ENCODE measurements at places on chromosomes 5 and 9.

DNA sequence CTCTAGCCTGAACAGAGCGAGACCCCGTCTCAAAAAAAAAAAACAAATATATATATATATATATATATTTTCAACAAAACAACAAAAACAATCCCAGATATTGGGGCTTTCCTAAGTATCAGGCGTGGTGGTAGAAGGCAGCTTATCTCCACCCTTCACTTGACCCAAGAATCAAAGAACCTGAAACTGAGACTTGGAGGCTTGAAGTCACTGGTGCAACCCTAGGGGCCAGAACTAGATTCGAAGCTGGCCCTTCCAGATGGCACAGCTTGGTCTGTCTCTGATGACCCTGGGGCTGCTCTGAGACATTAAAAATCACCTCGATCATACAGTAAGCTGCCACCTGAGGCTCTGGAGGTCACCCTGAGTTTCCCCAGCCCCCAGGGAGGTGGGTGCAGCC lies 1.3 kb upstream of the KCNMB1 start:
- DNase-seq = no peak

- DNase-seq = no peak
Measured at GRCh38 chr5:35473589-35473988, 144.1 kb upstream of the SPEF2 start.

- DNase-seq = peak; percentile 87
Measured at GRCh38 chr5:141866096-141866495, 12.1 kb downstream of the PCDH1 start.

- DNase-seq = peak; percentile 9
Measured at GRCh38 chr5:6188344-6188743, 190.0 kb downstream of the MED10 start.

DNA sequence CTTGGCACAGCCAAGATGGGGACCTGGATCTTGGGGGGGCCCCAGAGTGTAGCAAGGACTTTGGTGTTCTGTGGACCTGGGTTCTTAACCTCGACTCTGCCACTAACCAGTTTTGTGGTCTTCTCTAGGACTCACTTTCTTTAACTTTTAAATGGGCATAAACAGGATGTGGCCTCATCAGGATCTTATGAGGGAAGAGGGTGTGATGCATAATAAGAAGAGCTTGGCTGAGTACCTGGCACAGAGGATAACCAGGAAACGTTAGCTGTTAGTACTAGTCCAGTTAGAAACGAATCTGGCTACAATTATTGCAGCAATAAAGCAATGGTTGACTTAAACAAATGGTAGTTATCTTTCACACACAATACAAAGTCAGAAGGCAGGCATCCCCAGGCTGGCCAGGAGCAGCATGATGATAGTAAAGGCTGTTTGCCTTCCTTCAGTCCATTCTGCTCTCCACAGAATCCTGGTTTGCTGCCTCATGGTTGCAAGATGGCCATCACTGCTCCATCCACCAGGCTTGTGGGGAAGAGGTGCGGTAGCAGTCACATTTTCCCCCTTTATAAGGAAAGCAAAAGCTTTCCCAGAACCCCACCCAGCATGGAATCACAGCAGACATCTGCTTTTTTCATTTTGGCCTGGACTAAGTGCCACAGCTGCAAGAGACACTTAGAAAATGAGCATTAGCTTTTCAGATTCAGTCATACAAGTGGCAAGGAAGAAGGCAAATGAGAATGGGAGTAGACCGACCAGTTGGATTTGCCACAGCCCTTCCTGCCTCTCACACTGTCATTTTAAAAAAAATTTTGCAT lies 225.0 kb downstream of the AOPEP start:
- no peak for DNase-seq

DNA sequence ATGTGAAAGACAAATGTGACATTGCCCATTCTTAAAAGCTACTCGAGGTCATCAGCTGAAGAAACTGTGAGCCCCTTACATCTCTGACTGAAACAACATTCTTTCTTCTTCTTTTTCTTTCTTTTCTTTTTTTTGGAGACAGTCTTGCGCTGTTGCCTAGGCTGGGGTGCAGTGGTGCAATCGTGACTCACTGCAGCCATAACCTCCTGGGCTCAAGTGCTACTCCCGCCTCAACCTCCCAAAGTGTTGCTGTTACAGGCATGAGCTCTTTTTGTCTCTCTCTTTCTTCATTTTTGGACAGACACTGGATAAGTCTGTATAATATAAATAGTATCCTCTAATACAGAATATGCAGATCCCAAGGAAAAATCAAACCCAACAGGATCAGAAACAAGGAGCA lies 263.7 kb upstream of the KLF9 start:
- no peak for DNase-seq

- DNase-seq = no peak
Measured at GRCh38 chr5:122182491-122182921, 53.2 kb downstream of the ZNF474 start.

GRCh38 chr5:36494841-36495601 lies 111.4 kb upstream of the SLC1A3 start:
- no peak for DNase-seq

- DNase-seq = no peak
Measured at GRCh38 chr9:93207860-93208734, 24.2 kb downstream of the WNK2 start.

- no peak for DNase-seq
Measured at GRCh38 chr5:88713818-88714217, 169.2 kb downstream of the MEF2C start.

GRCh38 chr5:67090593-67090992 lies 106.0 kb downstream of the CD180 start:
- DNase-seq = no peak

- DNase-seq = peak; percentile 7
Measured at GRCh38 chr5:178279723-178280438, 47.3 kb upstream of the PHYKPL start.

GRCh38 chr9:87592554-87593358 lies 95.1 kb downstream of the DAPK1 start:
- no peak for DNase-seq

DNA sequence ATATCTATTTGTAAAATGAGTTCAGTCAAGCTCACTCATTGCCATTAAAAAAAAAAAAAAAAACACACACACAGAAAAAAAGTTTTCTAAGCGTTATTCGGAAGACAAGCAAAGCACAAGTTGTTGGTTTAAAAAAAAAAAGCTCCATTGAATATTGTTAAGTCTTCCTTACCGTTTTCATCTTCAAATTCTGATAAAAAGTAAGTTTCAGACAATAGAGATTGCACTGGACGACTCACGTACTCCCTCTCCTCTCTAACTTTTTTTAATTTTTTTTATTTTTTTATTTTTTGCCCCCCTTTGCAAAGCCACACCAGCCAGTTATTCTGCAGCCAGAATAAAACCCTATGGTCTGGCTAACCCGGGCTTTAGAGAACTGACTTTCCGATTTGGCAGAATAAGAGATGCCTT lies 544 bp downstream of the ADAMTS6 start:
- DNase-seq = no peak

DNA sequence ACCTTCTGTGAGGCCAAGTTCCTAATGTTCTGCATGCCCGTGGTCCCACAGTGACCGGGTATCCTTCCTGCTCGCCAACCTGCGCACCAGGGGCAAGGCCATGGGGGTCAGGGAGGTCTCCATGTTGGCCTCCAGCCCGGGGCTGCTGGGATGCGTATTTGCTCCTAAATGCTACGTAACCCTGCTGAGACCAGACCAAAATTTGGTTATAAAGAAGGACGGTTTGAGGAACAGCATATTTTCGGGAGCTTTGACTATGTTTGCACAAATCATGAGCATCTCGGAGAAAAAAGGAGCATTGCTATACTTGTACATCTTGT lies 35.7 kb upstream of the CLK4 start:
- DNase-seq = no peak

DNA sequence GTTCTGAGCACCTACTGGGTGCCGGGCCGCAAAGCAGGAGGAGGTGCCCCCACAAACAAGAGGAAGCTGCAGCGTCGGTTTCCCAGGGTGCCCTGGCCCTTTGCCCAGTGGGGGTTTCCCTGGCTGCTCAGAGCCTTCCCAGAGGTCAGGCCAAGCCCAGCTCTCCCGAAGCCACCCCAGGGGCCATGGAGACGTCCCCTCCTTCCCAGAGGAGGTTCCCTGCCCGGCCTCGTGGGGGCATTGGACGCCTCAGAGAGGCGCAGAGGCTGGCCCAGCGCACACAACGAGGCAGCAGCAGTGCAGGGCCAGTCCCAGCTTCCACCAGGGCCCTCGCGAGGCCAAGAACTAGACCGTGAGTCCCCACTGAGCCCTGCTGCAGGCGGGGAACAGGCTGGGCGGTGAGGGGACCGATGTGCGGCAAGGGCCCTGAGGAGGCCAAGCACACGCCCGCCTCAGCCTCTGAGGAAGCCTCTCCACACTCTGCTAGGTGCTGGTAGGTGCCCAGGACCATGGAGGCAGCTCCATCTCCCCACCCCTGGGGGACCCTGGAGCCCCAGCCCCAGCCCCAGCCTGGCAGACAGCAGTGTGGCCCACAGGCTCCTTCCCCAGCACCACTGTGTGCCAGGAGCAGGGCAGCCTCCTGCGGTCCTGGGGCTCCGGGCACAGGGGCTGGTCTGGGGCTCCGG lies 7.0 kb downstream of the DIPK1B start:
- DNase-seq = no peak

GRCh38 chr9:135070964-135071735 lies 16.3 kb upstream of the OLFM1 start:
- no peak for DNase-seq

DNA sequence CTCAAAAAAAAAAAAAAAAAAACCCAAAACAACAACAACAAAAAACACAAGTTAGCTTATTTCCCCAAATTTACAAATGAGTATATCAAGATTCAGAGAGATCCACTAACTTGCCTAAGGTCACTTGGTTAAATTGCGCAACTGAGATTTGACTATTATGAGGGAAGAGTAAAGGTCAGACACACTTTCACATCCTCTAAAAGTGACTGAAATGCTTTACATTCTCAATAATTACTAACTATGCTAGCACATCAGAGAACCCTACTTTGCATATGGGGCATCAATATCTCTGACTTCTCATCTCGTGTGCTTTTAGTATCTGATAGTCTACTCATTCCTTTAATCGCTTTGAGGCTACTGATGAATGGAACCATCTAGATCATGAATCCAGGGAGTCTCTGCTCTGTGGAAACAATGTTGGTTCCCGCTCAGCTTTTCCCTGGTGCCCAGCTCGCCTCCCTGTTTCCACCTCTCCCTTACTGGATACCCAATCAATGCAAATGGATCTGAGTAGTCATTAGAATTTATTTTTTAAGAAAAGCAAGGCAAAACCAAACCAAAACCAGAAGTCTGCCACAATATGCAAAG lies 182.1 kb upstream of the TRIM32 start:
- DNase-seq = no peak

DNA sequence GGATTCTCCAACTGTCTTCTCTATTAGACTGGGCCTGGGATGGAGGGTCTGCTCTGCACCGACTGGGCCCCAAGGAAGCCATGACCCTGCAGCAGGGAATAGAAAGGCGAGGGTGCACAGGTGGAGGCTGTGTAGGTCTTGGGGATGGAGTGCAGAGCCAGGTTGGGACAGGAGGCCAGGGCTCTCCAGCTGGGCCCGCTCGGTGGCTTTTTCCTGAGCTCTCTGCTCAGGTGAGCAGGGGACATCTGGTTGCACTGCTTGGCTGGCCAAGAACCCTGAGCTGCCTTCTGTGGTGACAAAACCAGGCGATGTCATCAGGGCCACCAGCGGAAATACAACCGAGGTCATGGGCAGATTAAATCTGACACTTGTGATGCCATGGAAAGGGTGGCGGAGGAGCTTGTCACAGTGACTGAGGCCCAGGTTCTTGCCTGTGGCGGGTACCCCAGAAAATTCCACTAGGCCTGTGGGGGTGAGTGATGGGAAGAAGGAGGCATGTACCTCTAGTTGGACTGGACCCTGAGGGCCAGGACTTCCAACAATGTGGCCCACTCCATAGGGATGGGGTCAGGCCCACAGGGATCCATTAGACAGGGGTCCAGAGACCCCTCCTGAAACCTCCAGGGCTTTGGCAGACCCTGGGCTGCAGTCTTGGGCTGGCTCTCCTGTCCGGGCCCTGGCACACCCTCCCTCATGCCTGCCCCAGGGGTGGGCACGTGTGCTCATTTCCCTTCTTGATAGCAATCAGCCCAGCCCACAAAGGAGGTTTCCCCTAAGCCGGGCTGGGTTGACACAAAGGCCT lies 4.4 kb upstream of the IL3 start:
- no peak for DNase-seq

DNA sequence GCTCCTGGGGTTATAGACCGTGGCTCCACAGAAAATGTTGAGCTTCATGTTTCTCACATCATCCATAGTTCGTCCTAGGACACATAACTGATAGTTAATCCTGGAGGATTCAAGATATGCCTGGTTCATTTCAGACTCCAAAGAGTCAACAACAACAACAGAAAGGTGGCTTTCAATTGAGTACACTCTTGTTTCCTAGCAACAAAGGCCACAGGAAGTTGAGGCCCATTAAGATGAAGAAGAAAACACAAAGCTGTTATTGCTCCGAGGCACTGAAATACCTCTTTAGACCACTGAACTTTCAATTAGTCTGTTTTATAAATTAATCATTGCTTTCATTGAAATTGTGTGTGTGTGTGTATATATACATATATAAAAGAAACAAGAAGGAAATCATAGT lies 154.5 kb downstream of the YIPF5 start:
- DNase-seq = no peak

GRCh38 chr5:10854506-10855277 lies 93.7 kb upstream of the DAP start:
- no peak for DNase-seq

GRCh38 chr9:107283623-107284616 lies 841 bp downstream of the RAD23B start:
- DNase-seq = peak; percentile 69

DNA sequence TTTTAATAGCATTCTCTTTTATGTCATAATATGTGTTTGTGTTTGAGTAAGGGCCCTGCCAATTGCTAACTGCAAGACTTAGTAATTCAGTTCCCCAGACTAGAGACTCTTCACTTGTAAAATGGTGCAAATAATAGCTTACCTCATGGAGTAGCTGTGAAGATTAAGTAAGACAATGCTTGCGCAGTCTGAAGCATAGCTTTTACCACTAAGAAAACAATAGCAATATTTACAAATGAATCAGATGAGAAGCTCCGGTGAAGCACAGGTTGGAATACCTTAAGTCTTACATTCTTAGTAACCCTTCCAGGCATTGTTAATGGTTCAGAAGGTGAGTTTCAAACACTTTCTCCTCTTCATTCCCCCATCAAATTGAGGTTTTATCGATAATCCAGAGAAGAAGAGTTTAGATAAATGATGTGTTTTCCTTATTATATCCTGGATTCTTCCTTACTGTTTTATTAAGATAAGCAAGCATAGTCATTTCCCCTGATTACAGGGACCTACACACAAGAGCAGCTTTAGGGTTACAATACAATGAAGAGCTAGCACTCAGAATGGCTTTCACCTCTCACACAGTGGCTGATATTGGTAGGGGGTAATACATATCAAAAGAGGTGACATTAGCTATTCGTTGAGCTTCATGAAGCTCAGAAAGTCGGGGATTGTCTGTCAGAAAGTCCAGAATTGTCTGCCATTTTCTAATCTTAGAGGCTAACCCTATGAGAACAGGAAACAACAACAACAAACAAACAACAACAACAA lies 96.4 kb upstream of the EDIL3 start:
- no peak for DNase-seq

All from NCI-H526 (cell line).